Stimulated activated CD8-positive, alpha-beta memory T cell treated with anti-CD3 and anti-CD28 coated beads, Interleukin-12 subunit alpha, Interleukin-12 subunit beta, amount 100 ng/mL, for 4 hours (primary cell): ENCODE measurements at places on chromosomes 3 and 15.

- no peak for DNase-seq
Measured at GRCh38 chr15:85100186-85100937, 118.7 kb downstream of the PDE8A start.

GRCh38 chr3:164851905-164852304, 226.4 kb downstream of the SI start:
- no peak for DNase-seq

DNA sequence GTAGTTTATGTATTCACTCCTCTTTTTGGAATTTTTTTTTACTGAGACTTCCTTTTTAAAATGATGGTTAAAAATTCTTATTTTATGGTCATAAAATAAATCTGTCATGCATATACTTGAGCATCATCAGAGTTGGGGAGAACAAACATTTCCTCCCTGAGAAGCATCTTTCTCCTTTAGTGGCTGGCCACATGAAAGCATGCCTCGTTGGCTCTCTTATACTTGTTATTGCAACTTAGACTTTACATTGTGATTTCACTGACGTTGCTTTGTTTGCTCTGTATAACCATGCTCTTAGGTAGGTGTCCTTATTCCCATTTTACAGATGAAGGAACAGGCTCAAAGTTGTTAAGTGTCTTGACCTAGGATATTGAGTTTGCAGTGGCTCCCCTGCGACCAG, 18.1 kb downstream of the BBX start:
- no peak for DNase-seq

- DNase-seq, result no peak
Measured at GRCh38 chr3:177606891-177607290, 409.6 kb upstream of the TBL1XR1 start.

GRCh38 chr3:117843356-117843755, 1133.8 kb downstream of the TUSC7 start:
- no peak for DNase-seq

DNA sequence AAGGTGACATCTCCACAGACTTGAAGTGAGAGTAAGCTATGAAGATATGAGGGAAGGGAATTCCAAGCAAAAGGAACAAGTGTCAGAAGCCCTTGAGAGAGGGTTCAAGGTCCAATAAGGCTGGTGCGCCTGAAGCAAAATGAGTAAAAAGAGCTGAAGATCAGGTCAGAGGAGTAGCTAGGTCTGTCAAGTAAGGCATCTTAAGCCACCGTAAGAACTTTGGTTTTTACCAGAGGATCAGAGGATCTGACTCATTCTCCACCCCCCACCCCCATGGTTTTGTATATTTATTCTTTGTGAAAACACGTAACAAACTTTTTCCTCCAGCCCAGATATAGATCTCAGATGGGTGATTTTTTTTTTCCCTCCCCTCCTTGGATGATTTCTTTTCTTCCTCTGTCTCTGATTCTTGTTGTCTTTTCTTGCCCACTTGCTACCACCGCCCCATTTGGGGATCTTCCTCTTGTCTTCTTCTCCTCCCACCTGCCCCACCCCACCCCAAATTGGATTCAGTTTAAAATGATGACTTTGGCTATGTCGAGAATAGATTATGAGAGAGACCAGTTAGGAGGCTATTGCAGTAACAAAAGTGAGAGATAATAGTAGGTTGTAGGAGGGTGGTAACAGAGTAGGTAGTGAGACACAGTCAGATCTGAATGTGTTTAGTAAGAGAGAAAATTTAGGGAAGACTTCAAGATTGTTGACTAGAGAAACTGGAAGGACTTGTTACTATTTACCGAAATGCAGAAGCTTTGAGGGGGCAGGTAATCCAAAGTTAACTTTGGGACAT, 6.1 kb downstream of the TRMT10C start:
- no peak for DNase-seq

- DNase-seq, result no peak
Measured at GRCh38 chr3:191275751-191276150, 53.4 kb upstream of the CCDC50 start.

DNA sequence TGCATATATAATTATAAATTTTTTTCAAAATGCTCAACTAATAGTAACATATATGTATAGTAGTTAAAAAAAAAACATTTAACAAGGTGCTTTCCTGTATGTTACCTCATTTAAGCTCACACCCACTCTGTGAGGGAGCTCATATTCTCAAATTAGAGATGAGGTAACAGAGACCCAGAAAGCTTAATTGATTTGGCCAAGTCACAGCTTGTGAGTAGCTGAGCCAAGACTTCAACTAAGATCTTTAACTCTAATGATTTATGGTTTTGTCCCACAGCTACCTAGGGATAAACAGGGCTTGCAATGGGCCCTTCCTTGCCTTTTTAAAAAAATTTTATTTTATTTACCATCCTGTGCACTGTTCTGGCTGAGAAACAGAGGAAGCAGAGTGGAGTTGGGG, 230.0 kb upstream of the GOLIM4 start:
- no peak for DNase-seq

- no peak for DNase-seq
Measured at GRCh38 chr3:17577796-17578520, 164.5 kb downstream of the TBC1D5 start.

DNA sequence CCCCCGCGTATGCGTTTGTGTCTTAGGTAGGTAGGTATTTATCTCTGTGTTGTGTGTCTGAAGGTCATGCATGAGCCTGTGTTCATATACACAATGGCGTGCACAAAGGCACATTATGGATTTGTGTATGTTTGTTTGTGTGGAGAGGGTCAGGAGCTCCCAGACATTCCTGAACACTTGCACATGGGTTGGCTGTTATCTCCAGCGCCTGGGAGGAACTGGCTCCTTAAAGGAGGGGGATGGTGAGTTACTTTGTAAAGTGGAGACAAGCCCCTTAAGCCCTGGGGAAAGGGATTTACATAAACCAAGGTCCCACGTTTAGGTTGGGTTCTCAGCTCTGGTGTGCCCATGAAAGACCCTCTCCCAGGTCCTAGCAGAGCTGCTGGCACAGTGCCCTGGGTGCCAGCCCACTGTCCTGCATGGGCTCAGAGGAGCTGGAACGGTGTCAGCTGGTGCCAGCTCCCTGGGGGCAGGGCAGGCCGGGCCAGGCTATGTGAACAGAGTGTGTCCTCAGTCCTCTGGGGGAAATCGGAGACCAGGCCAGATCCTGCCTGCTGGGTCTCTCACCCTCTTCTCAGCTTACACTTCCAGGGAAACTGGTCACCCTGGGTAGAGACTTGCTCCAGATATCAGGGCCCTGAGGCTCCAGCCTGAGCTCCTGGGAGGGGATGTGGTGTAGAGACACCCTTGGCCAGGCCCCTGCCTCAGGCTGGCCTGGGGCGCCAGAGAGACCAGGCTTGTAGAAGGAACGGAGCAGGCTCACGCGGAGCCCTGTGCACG, 25.1 kb downstream of the SNX33 start:
- no peak for DNase-seq

- no peak for DNase-seq
Measured at GRCh38 chr3:133659806-133660205, 1.9 kb downstream of the TOPBP1 start.

GRCh38 chr3:87949879-87950208, 109.0 kb downstream of the CGGBP1 start:
- no peak for DNase-seq

- no peak for DNase-seq
Measured at GRCh38 chr3:134249296-134249841, 1.3 kb downstream of the RYK start.

DNA sequence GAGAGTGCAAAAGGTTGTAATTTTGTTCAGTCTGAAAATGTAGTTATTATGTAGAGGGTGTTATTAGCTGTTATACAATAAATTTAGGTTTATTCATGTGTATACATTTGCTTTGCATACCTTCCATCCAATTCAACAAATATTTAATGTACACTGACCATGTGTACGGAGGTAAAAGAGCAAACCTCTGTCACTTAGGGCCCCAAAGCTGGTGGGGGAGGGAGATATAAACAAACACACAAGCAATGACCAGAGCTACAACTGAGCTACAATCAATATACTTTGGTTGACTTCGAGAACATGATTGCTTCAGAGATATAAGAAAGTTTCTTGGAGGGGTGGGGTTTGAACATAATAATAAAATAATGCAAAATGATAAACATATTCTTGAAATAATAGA, 17.5 kb upstream of the BCL6 start:
- DNase-seq, result no peak

GRCh38 chr3:154981201-154981600, 98.9 kb upstream of the MME start:
- no peak for DNase-seq

DNA sequence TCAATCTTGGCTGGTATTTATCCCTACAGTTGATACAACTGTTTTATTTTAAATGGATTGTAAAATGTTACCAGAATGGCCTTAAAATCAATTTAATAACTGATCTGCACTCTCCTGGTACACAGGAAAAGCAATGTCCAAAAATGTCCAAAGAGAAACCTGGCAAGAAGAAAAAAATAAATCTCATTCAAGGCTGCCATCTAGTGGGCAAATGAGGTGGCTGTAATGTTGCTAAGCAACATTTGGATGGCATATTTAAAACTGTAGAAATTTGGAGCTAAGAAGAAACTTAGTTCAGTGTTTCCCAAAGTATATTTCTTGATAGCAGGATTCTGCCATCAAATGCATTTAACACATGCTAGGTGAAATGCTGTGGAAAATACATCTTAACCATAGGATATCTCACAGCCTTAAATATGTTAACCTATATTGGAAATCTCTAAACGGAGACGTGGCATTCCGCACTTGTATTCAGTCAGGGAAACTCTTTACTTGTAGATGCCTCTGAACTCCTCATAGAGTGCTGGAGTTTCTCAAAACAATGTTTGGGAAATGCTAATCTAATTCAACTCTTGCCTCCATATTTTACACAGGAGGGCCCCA, 216.8 kb downstream of the ERC2 start:
- no peak for DNase-seq

- no peak for DNase-seq
Measured at GRCh38 chr3:188339410-188340295, 185.7 kb downstream of the LPP start.

GRCh38 chr3:31573036-31573779, 40.5 kb downstream of the STT3B start:
- DNase-seq, result no peak

GRCh38 chr15:87401973-87402372, 854.6 kb downstream of the NTRK3 start:
- DNase-seq, result no peak

DNA sequence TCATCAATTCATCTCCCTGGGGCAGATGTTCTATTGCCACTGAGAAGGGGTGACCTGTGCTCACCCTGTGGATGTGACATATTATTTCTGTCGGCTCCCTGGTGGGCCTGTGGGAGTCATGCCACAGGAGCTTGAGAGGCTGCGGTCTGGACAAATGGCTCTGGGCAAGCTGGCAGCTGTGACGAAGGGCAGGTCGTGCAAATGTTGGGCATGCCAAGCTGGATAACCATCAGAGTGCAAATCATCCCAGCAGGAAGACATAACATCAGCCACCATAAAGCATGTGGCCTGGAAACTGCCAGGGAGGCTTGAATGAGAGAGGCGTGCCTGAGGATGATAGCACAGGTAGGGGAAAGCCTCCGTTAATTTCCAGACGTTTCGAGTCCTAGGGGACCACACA, 45.3 kb upstream of the FAM3D start:
- no peak for DNase-seq

DNA sequence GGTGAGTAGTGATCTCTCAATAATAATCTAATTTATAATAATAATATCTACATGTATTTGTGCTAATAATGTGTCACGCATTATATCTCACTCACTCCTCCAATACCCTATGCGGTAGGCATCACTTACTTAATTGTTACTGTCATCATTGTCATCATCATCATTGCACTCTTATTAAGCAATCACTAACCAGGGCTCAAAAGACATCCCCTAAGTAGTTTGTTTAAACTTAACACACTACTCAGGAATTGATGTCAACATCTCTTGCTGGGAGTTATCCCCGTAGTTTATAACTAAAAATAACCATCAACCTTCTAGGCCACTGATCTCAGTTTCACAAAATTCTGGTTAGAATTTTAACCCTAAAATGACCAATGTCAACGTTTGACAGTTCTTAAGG, 56.8 kb upstream of the ICE2 start:
- DNase-seq, result no peak

DNA sequence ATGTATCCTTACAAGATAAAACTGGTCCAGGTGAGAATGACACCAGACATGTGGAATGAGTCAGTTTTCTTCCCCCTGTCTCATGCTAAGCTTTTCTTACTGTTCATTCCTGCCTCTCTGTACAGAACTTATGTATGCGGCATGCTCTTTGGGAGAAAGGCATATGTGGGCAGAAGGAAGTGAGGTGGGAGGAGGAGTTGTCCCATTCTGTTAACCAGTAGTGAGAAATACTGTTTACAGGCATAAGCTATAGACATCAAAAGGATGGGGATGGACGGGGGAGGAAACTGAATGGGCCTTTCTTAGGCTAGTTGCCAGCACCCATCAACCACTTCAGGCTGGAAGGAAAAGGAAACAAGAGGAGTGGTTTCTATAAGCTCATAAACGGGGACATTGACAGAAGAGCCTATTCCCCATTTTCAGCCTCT, 143.6 kb upstream of the BHLHE40 start:
- no peak for DNase-seq

- no peak for DNase-seq
Measured at GRCh38 chr3:139832998-139833397, 102.0 kb upstream of the CLSTN2 start.
